Activated CD8-positive, alpha-beta memory T cell treated with anti-CD3 and anti-CD28 coated beads for 48 hours (primary cell): ENCODE measurements at places on chromosomes 12 and 14.

DNA sequence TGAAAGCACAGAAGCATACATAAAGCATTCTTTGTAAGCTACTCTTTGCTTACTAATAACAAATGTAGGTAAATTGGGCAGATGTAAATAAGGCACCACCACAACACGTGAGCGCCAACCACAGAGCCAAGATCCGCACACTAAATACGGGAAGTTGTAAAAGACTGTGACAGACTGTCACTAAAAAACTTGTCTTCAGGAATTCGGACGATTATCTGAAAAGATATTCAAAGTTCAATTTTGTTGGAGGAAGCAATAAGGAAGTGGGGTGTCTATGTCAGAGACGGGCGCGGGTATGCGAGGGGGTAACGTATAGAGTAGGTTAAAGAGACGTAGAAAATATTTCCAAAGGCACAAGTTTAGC lies 1.5 kb upstream of the HSP90B1 start:
- no peak for DNase-seq

- no peak for DNase-seq
Observed at GRCh38 chr12:52368508-52368907, 1.2 kb upstream of the KRT85 start.

GRCh38 chr12:120363274-120363855 lies 5.6 kb downstream of the MSI1 start:
- DNase-seq: no peak

- DNase-seq: no peak
Observed at GRCh38 chr12:79020106-79020505, 155.5 kb downstream of the SYT1 start.

- DNase-seq: no peak
Observed at GRCh38 chr12:951176-951575, 1.7 kb upstream of the RAD52 start.

GRCh38 chr12:21308785-21309184 lies 25.9 kb downstream of the SLCO1A2 start:
- no peak for DNase-seq

- no peak for DNase-seq
Observed at GRCh38 chr14:94884616-94885230, 114.8 kb upstream of the GSC start.

GRCh38 chr12:115466076-115466475 lies 782.1 kb upstream of the TBX3 start:
- DNase-seq: no peak

DNA sequence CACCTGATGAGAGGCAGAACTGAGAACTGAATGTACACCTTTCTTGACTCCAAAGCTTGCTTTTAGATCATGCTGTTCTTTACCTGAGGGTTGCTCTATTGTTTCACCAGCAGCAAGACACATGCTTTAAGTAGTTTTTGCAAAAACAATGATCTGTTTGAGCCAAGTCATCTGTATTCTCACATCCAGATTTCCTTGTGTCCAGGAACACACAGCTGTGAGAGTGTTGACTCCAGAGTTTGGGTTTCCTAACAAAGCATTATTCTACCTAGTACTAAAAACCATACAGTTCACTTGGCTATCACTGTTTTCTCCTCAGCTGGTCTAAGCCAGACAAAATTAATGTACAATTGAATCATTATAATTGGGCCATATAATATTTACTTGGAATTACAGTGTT lies 120.4 kb downstream of the STAB2 start:
- DNase-seq: no peak

DNA sequence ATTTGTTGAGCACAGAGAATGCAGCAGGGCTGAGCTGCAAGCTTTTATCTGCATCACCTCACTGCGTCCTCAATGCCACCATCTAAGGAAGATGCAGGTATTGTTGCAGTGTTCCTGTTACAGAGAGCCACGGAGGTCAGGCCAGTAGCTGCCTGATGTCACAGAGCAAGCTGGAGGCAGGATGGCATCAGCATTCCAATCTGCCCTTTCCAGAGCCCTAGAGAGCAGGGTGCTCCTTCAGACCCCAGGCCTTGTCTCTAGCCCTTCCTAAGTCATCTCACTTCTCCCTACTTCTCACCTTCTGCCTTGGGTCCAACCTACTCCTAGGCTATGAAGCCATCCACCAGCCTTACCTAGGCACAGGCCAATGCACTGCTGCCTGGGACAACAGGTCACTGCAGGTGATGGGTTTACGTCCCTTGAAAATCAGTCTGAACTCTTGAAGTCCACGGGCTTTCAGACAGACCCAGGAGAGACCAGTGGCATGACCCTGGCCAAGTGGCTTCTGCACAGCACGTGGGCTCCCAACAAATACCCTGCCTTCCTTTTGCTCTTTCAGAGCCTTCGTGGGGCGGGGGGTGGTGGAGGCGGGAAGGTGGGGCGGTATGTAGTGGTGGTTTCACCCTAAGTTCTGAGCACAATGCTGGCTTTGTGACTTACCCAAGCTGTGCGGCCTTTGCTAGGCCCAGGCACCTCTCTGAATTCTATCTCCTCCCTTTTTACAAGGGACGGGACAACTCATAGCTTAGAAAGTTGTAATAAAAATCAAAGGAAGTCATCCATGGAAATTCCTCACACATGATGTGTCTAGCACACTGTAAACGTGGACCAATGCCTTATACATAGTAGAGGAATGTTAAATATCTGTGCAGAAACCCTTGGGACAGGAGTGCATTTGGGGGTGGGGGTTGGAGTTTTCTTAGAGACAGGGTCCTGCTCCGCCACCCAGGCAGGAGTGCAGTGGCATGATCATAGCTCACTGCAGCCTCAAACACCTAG lies 136.0 kb downstream of the KSR2 start:
- no peak for DNase-seq

DNA sequence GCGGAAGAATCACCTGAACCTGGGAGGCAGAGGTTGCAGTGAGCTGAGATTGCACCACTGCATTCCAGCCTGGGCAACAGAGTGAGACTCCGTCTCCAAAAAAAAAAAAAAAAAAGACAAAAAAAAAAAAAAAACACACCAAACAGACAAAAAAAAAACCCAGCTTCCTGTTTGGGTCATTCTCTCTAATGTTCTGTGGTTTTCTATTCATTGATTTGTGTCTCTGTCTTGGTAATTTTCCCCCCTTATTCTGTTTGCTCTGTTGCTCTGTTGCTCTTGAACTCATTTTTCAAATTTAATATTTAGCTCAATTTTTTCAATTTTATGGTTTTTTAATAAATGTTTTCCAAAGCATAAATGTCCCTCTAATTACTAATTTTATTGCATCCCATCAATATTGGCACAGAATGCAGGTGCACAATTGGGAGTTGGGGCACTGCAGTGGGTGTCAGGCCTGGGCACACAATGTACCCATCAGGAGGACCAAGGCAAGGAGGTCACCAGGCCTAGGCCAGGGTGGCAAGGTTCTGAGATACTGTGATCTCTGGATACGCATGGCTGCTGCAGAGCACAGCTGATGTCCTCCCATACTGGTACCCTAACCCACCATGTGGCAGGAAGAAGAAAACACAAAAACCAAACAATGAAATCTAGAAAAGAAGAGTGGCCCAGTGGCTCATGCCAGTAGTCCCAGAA lies 8.0 kb upstream of the GNPTAB start:
- DNase-seq: no peak

DNA sequence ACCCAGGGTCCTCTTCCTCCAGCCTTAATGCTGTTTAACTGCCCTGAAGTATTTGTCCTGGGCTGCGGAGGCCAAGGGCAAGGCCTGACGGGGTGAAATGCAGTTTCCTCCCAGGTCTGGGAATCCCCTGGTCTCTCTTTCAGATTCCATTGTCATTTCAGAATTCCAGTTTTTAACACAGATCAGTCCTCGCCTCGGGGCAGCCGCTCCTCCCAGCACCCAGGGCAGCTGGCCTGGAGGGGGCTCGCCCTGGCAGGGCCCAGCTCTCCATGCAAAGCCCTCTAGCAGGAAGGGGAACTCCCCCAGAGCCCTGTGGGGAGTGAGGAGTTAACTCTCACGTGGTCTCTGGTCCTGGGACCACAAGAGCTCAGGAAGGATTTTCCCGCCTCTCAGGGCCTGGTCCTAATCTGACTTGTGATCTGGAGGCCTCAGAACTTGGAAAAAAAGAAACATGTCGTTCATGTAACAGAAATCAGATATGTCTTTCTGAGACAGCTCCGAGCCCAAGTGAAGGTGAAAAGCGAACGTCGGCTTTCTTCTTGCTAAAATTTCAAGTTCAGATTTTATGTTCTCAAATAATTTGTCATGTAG lies 265.6 kb upstream of the SFSWAP start:
- DNase-seq: no peak

- DNase-seq: no peak
Observed at GRCh38 chr12:2683283-2684025, 111.3 kb upstream of the FKBP4 start.

DNA sequence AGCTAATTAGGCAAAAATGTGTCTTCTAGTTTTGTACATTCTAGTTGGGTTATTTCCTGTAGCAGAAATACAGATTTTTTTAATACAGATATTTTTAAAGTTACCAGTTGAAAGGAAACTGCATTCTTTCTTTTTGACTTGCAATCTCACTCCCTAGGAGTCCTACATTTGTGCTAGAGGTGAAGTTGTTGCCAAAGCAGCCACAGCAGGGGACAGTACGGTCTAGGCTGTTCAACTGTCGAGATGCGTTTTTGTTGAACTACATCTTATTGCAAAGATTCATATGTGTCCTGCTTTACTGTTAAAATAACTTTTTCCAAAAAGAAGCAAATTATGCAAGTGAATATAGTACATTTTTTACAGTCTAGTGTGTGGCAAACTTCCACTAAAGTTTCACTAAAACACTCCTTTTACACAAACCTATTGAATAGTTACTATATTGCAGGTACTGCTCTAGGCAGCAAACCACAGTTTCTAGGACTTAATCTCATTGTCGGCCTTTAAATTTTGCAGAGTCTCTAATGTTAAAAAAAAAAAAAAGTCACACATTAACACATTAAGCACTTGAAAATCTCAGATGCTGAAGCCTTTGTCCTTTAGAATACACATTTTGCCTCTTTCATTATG lies 30.2 kb upstream of the SRGAP1 start:
- no peak for DNase-seq

DNA sequence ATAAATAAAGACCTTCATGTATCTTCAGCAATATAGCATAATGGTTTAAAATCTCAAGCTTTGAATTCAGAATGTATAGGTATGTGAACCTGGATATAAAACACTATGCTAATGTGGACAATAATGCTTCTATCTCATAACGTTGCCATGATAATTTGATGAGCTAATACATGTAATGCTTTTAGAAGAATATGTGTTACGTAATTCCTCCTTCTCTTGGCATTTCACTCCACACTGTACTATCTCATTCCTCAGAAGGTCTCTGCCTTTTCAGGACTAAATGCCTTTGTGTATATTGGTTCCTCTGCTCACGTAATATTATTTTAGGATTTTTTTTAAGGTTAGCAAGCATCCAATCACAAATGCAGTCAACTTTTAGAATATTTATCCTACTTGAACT lies 86.5 kb downstream of the FOXA1 start:
- DNase-seq: no peak

DNA sequence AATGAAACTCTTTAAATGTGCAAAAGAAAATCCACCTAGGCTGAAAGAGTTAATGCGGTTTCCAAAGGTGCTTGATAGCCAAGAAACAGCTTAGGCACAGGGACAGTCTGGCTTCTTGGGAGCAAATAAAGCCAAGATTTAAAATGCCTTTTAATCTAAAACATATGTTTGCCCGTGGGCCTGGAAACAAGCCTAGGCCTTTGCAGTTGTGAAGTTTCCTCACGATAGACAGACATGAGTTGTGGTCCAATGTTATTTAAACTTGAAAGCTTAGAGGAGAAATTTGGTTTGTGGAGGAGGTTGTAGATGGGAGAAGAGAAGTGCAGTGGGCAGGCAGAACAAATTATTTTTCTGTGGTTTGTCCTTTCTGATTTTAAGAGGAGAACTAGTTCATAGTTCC lies 29.8 kb downstream of the PROX2 start:
- no peak for DNase-seq

GRCh38 chr12:88546853-88547252 lies 33.4 kb downstream of the KITLG start:
- DNase-seq: no peak

DNA sequence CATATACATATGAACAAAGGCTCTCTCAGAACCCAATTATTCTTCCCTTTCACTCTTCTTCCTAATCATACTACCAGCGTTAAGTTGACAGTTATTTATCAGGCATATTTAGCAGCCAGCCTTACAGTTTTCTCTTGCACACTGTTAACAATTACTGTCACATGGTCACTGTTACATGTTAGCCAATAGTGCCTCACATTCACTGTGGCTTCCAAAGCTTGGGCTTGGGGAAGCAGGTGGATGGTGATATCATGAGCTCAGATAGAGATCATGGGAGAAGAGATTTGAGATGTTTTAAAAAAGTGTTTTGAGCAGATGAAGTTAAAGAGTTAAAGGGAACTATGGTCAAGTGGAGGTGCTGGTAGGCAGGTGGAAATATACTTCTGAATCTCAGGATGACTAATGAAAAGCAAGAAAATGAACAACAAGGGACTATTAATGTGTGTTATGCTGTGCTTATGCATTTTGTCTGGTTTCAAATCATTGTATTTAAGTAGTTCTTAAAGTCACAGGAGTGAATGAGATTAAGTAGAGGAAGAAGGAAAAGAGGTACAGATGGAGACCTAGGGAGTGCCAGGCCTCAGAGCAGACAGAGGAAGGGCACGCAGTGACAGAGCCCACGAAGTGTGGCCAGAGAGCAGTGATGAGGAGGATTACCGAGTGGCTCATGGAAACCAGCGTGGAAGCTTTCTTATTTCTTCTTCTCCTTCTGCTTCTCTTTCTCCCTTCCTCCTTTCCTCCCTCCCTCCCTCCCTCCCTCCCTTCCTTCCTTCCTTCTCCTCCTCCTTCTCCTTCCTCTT lies 39.6 kb downstream of the BICD1 start:
- no peak for DNase-seq

DNA sequence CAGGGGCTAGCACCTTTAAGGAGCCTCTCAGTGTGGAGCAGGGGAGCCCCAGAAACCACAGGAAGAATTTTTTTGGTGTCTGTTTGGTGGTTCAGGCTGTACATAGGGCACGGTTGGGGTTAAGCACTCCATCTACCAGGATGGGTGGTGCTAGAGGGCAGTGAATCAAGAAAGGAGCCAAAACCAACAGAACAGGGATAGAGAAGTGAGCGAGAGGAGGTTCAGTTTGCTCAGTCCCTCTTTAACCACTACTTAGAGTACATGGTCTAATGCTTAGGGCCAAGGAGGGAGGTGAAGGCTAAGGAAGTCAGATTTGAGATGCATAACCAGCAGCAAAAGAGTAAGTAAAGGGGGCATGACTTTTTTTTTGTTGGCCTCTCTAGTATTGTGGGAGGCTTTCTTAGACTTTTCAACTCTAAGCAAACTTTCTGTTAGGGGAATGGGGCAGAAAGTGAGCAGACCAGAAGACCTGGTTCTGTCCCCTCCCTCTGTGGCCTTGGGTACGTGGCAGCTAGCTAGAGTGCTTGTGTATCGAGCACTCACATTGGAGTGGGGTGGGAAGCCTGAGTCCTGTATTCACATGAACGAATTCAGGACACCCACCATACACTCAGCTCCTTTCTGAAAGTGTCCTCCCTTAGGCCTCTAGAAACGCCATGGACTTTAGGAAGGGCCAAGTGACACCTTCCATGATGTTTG lies 6.6 kb upstream of the NPFF start:
- DNase-seq: no peak

- no peak for DNase-seq
Observed at GRCh38 chr14:91237219-91237618, 7.3 kb downstream of the GPR68 start.

GRCh38 chr12:129083121-129083840 lies 230.0 kb downstream of the GLT1D1 start:
- no peak for DNase-seq

- DNase-seq: no peak
Observed at GRCh38 chr12:52246720-52247621, 13.9 kb downstream of the KRT7 start.
